ENCODE measurements at places on chromosomes 6 and 20.

DNA sequence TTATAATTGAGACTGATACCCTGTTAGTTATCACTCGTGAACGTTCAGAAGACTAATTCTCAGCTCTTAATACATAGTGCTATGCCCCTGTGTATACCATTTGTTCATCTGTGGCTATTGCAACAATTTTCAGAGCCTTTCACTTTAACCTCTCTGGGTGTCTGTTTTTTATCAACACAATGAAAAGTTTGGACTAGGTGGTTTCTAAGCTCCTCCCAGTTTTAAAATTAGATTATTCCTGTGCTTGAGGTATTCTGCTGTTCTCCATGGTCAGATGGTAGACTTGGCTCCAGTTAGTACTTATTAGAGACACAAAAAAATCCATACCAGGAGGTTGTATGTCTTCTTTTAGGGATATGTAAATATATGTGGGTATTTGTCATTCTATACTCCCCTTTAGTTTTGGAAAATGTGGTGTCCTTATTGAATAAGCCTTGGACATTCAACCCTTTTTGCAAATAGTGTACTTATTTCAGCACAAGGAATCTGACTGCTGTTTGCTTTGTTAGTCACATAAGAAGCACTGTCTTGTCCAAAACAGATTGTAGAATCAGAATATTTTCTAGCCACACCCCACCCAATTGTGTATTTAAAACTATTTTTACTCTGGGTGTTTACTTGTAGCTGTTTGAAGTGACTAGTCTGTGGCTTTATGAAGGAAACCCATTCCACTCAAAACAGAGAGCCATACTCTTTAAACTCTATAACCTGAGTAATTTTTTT, 2.0 kb upstream of the COL10A1 start:
- DNase-seq: no peak

DNA sequence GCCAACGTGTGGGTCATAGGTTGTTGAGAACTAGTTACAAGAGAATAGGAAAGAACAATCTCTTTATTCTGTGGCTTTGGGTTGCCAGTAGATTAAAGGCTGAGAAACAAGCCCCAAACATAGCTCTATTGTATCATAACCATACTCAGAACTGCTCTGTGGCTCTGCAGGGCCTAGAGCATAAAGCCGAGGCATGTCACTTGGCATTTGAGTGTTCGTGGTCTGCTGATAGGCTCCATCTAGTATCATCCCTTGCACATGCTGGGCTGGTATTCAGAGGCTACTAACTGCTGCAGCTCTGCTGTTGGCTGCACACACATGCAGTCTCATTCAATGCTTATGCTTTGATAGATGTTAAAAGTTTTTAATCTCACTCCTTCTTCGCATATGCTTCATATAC, 157.9 kb downstream of the OGFRL1 start:
- DNase-seq: peak; percentile 22

- DNase-seq: peak; percentile 28
These were observed 81.9 kb upstream of the CCDC28A start for GRCh38 chr6:138691595-138692057.

- DNase-seq: no peak
These were observed 15.1 kb upstream of the HCK start for GRCh38 chr20:32036716-32037485.

DNA sequence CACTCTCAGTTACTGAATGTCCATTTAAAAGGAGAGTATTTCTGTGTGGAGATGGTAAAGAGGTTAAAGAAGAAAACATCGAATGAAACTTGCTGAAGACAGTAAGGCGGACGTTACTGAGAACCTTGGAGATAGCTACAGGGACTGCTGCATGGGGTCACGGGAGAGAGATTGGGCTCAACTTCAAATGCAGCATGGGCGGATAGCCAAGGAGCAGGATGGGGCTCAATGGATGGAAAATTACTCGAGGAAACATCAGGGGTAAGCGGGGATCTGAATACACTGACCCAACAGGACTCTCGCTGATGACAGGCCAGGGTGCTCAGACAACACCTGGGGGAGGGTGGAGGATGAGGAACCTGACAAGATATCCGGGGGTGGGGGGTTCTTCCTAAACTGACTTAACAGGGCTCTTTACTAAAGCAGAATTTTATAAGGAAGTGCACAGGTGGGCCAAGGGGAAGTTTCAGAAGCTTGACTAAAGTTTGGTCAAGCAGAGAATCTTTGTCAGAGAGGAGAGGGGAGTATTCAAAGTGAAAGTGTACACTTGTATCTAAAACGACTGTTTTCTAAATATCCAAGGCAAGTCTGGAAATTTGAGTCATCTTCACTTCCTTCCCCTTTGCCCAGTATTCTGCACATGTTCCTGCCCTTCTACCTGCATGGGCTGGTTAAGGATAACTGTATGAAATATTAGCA, 22.8 kb downstream of the ECT2L start:
- no peak for DNase-seq

GRCh38 chr20:47686545-47686944, 98.7 kb downstream of the SULF2 start:
- DNase-seq: peak; percentile 82

- DNase-seq: no peak
These were observed 111.7 kb downstream of the TNFRSF21 start for GRCh38 chr6:47197682-47198640.

- DNase-seq: no peak
These were observed 14.9 kb downstream of the TREML2 start for GRCh38 chr6:41186031-41186562.

GRCh38 chr6:16705081-16705993, 55.9 kb downstream of the ATXN1 start:
- no peak for DNase-seq

DNA sequence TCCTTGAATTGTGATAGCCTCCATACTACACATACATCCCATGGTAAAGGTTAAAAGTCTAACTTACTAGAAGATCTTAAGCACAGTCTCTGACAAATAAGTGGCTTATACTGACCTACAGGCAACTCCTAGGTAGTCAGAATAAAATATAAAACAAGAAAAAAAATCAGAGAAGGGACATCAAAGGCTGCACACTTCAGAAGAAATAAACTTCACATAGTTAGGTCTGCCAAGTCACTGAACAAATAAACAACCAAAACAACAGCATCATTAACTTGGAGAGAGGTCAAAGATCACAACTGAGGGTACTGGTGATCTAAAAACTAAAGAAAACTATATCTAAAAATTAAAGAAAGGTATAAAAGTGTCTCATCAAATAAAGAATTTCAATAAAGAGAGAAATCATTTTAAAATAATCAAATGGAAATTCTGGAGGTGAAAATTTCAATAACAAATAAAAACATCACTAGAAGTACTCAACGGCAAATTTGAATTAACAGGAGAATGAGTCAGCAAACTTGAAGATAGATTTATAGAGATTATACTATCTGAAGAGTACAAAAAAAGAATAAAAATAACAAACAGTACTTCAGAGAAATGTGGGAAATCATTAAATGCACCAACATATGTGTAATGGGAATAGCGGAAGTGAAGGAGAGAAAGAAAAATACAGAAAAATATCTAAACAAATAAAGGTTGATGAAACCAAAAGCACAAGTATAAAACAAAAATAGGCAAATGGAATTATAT, 88.0 kb upstream of the UST start:
- no peak for DNase-seq

DNA sequence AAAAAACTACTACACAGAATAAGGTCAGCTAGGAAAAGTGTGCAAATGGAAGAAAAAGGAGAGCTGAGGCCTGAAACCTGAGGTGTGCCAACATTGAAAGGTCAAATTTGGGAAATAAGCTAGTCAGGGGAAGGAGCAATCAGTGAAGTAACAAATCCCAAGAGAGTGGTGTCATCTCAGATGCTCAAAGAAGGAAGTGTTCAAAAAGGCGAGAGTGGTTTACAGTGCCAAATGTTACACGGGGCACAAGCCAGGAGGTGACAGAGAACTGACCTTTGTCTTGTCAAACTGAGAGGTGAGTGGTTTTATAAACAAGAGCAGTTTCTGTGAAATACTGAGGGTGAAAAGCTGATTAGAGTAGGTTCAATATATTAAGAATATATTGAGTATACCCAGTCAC, 83.0 kb upstream of the TCF21 start:
- no peak for DNase-seq

GRCh38 chr6:11353921-11354389, 121.5 kb upstream of the NEDD9 start:
- DNase-seq: peak; percentile 33

DNA sequence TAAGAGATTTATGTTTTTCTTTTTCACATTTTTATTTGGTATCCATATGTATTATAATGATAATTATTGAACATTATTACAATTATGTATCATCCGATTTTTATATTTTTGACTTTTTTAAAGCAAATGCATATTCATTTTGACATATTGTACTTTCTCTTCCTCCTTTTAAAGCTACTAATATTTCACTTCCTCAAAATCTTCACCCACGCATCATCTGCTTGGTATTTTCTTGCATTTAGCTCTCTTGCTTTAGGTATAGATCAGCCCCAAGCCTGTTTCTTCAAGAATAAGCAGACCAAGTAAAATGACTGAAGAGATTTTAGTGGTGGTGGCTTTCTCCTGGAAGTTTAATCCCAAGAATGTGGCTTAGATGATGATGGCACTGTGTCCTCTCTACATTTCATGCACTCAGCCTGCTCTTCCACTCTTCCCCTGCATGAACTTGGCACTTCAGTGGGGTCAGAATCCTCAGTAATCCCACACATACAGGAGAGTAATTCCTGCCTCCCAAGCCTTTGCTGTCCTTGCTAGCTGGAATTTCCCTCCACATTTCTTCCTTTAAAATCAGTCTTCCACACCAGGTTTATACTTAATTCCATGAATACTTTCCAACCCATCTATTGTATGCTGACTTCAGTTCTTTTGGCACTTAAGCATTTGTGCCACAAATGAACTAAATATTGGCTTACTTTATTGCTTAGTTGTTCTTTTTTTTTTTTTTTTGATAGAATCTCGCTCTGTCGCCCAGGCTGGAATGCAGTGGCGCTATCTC, 8.2 kb downstream of the NCOA7 start:
- no peak for DNase-seq

DNA sequence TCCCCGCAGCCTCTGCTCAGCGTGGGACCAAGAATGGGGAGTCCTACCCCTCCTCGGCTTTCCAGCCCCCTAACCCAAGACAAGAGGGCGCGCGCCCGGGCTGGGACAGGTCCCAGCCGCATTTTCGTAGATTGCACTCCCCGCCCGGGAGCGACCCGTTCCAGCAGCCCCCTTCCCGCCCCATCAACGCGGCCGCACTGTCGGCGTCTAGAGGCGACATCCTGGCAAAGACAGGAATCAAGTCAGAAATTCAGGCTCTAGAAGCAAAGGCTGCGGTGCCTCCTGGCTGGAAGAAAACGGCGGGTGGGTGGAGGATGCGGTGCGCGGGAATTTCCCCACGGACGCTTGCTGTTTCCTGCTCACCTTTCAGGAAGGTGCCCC, 957 bp downstream of the PROKR2 start:
- DNase-seq: no peak

- no peak for DNase-seq
These were observed 223.5 kb downstream of the MEI4 start for GRCh38 chr6:77876300-77876699.

DNA sequence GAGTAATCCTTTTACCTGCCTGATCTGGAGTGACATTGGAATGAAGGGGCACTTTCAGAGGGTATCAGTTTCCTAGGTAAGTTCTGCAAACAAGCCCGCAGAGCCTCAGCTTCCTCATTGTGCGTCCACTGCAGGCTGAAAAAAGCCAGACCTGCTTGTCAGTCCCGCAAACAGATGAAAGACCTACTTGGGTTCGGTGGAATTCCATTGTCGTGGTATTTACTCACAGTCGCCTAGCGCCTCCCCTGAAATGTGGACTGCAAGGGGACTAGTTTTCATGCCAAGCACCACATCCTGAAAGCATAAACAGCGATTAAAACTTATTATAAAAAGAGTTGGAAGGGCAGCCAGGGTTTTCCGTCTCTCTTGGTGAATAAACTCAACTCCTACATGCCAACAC, 121.5 kb downstream of the PAX1 start:
- DNase-seq: peak; percentile 18

DNA sequence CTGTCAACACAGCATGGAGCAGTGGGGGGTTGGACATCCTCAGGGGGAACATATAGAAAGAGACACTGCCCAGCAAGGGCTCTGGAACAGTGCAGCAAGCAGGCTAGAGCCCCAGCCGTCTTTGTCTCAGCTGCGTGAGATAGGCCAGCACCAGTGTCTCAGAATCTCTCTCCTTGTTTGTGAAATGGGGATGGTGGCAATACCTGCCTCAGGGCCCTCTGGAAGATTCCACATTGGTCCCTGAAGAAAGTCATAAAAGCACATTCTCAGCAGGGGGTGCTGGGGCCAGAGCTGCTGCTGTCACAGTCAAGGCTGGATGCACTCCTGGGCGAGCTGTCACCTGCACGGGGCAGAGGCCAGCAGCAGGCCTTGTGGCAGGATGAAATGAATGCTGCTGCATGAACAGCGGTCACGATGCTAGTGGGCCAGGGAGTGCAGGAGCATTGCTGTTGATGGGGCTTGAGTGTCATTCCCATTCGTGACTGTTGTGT, 121.7 kb downstream of the SYCP2 start:
- no peak for DNase-seq

DNA sequence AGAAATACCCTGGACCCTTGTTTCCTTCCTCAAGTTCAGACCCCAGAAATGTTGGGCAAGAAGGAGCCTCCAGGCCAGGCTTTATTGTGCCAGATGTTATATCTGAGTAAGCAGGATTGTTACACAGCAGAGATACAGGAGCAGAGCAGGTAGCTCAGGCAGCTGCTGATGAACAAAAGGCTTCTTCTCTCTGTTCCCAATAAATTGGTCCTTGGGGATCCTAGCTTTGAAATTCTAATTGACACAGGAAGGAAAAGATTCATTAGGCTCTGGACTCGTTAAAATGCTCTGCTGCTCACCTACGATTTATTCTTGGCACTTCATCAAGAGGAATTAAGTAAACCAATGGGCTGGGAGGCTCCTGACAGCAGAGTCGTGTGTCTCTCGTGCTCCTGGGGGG, 54.2 kb downstream of the RALY start:
- no peak for DNase-seq

DNA sequence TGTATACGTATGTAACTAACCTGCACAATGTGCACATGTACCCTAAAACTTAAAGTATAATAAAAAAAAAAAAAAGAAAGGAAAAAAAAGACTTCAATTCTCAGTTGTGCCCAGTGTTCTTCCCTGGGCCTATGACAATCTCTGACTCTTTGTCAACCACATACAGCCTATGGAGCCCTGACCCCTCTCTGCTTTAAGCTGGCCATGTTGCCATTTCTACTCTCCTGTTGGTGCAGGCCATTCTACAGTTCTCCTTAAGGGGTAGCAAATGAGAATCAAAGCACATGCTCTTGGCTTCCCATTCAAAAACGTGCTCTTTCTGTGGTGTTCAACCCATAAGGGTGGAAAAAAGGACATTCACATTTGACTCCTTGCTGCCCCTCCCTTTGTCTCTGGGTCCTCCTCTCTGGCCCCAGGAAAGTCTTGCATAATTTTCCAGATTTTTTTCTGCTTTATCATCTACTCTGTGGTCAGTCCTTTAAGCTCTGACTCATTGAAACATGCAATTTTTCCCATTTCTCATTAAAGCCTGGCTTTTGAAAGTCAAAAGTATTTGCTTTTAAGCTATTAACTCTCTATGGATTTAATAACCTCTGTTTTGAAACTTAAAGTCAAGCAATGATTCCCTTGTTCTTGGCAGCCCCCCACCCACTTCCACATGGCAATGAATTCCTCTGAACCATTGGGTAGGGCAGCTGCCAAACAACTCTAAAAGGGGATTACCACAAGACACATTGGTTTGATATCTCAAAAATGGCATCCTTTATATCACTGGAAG, 208.6 kb upstream of the MCHR2 start:
- DNase-seq: no peak

- DNase-seq: no peak
These were observed 131.6 kb upstream of the SOX4 start for GRCh38 chr6:21461844-21462518.
